ENCODE measurements at places on chromosomes 3 and 15.

DNA sequence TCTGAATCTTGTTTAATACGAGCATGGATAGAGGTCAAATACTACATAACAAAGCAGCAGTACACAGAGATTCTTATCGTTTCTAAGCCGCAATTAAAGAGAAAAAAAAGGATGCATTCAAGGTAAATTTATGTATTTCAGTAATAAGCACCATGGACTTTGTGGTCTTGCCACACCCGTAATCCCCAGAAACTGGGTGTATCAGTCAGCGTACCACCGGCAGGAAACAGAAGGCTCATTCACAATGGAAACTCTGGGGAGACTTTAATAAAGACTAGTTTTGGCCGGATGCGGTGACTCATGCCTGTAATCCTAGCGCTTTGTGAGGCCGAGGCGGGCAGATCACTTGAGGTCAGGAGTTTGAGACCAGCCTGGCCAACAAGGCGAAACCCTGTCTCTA, 81.9 kb upstream of the ZNF280D start:
- peak; percentile 65 for ATAC-seq
- no peak overlapping the region for H3K27ac ChIP-seq
- H3K4me3 ChIP-seq = no peak overlapping the region
- no peaks in the 10 kb centered on the region for H3K36me3 ChIP-seq
- no peaks in the 10 kb centered on the region for H3K27me3 ChIP-seq

- H3K4me3 ChIP-seq = no peak overlapping the region
- no peak for ATAC-seq
- H3K27ac ChIP-seq = no peak overlapping the region
- H3K27me3 ChIP-seq = no peaks in the 10 kb centered on the region
- no peaks in the 10 kb centered on the region for H3K36me3 ChIP-seq
Observed at GRCh38 chr3:194872669-194872977, 186.9 kb downstream of the FAM43A start.

- no peak overlapping the region for H3K4me3 ChIP-seq
- no peaks in the 10 kb centered on the region for H3K36me3 ChIP-seq
- peak overlapping the region; percentile 92 for H3K27ac ChIP-seq
- H3K27me3 ChIP-seq = no peaks in the 10 kb centered on the region
- peak; percentile 94 for ATAC-seq
- peaks cover 25% of the 10 kb centered on the region for H3K4me1 ChIP-seq
Observed at GRCh38 chr15:62940755-62941361, 101.7 kb upstream of the TPM1 start.

GRCh38 chr3:5079761-5080160, 42.3 kb upstream of the ARL8B start:
- H3K27ac ChIP-seq = no peak overlapping the region
- no peak overlapping the region for H3K4me3 ChIP-seq
- H3K36me3 ChIP-seq = no peaks in the 10 kb centered on the region

DNA sequence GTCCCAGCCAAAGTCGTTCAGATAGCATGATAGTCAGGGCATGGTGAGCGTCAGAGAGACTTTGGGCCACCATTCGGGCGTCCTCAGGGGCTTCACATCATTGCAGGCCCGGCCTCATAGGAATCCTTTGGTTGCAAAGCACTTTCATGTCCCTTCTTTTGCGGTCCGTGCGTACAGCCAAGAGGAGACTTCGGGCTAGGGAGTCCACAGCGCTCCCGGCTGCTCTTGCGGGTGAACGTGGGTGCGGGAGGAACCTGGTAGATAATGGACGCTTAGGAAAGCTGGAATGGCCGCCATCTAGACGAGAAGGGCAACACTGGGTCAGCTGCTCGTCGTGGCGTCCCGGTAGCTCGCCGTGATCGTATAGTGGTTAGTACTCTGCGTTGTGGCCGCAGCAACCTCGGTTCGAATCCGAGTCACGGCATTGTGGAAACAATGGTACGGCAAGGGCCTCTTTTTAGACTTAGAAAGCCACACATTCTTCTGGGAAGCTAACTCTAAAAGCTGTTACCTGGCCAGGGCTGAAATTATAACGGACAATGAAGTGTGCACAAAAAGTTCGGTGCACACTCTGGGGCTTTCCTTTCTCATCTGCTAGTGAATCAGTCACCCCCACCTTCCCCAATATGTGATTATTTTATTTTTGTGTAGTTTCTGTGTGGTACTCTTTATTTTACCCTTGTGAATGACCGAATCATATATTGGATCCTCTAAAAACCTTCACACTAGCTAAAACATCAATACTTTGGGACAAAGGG, 13.2 kb upstream of the SHF start:
- no peaks in the 10 kb centered on the region for H3K36me3 ChIP-seq
- peaks cover 25% of the 10 kb centered on the region for H3K4me1 ChIP-seq
- ATAC-seq = peak; percentile 49
- peak overlapping the region; percentile 42 for H3K4me3 ChIP-seq
- peak overlapping the region; percentile 95 for H3K27ac ChIP-seq

DNA sequence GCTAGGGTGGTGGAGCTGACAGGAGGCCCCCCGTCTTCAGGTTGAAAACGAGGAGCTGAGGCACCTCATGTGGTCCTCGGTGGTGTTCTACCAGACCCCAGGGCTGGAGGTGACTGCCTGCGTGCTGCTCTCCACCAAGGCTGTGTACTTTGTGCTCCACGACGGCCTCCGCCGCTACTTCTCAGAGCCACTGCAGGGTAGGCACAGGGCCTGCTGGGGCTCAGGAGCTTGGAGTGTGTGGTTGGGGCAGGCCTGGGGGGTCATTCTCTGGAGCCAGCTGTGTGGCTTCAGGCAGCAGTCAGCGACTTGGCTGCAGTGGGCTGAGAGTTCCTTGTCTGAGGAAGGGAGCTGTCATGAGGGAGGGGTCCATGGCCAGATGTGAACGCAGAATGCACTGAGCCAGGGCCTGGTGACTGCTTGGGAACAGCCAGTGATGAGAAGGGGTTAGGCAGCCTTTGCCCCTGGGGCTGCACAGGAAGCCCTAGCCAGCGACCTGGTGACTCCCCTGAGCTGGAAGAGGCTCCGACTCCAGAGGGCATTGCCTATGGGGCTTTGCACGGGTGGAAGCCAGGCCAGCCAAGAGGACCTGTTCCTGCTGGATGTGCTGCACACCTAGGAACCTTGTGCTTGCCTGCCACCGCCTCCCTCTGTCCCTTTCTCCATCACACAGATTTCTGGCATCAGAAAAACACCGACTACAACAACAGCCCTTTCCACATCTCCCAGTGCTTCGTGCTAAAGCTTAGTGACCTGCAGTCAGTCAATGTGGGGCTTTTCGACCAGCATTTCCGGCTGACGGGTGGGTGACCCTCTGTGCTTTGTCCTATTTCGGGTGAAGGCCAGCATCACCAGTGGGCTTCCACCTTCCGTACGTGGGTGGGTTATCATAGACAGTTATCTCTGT, 4.9 kb upstream of the STAB1 start:
- peaks cover 67% of the 10 kb centered on the region for H3K4me1 ChIP-seq
- no peak for ATAC-seq
- no peak overlapping the region for H3K4me3 ChIP-seq
- peaks cover 87% of the 10 kb centered on the region for H3K36me3 ChIP-seq

DNA sequence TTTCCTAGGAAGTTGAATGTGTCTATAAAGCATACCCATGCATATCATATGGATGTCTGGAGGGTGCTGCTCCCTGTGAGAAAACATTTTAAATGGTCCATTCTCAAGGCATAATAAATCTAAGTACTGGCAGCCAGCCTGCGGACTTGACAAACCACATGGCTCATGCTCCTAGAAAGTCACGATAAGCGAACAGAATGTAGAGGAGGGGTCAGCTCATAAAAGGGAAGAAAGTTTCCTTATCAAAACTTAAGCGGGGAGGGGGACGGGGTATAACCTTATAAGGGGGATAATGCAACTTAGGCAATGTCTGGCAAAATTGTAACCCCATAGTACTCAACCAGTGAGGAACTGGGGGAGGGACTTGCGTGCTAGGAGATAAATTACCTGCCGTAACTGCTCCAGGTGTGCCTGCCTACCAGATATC, 159.8 kb upstream of the LMCD1 start:
- H3K36me3 ChIP-seq = no peaks in the 10 kb centered on the region
- H3K4me1 ChIP-seq = no peaks in the 10 kb centered on the region
- no peak overlapping the region for H3K4me3 ChIP-seq
- H3K27ac ChIP-seq = no peak overlapping the region
- no peaks in the 10 kb centered on the region for H3K27me3 ChIP-seq
- no peak for ATAC-seq

- H3K4me1 ChIP-seq = no peaks in the 10 kb centered on the region
- H3K27ac ChIP-seq = no peak overlapping the region
- H3K4me3 ChIP-seq = no peak overlapping the region
- no peaks in the 10 kb centered on the region for H3K27me3 ChIP-seq
Observed at GRCh38 chr3:60772584-60772983, 478.7 kb downstream of the FHIT start.

GRCh38 chr15:71374607-71375352, 259.5 kb downstream of the THSD4 start:
- no peaks in the 10 kb centered on the region for H3K4me1 ChIP-seq
- H3K27ac ChIP-seq = no peak overlapping the region
- H3K4me3 ChIP-seq = no peak overlapping the region

Data from gastroesophageal sphincter (tissue), 4 donors.